D341Med (cell line): ENCODE measurements at places on chromosomes 5 and 9.

- DNase-seq = no peak
Measured at GRCh38 chr9:130024597-130024994, 18.4 kb downstream of the FNBP1 start.

DNA sequence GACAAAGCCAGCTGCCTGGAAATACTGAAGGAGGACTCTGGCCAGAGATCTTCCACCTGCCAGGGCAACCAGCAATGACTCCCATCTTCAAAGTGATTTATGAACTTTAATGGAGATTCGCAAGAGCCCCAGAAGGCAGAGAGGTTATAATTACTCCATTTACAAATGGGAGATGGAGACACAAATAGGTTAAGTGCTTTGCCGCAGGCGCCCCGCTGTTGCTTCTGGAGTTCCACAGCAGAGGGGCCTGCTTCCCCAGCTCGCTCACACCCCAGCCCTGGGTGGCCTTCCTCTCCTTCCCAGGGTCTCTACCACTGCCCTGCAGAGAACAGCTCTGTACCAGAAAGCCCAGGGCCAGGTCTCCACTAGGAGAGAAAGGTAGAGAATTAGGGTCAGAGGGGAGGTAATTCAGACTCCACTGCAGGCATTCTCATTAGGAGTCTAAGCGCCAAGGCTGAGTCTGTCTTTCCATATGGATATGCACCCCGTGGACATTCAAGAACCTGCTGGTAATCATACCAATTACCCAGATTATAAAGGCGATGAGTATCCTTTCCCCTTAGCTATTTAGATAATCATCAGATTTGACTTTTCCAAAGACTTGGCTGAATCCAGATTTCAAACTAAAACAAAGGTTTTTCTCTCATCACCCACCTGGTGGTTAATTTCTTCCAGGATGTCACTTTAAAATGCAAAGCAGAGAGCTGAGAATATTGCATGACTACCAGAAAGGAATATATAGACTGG lies 157.6 kb upstream of the TUT7 start:
- no peak for DNase-seq

GRCh38 chr9:124800306-124801259 lies 23.6 kb downstream of the OLFML2A start:
- DNase-seq = no peak

- no peak for DNase-seq
Measured at GRCh38 chr5:56840597-56840996, 25.2 kb downstream of the MAP3K1 start.

DNA sequence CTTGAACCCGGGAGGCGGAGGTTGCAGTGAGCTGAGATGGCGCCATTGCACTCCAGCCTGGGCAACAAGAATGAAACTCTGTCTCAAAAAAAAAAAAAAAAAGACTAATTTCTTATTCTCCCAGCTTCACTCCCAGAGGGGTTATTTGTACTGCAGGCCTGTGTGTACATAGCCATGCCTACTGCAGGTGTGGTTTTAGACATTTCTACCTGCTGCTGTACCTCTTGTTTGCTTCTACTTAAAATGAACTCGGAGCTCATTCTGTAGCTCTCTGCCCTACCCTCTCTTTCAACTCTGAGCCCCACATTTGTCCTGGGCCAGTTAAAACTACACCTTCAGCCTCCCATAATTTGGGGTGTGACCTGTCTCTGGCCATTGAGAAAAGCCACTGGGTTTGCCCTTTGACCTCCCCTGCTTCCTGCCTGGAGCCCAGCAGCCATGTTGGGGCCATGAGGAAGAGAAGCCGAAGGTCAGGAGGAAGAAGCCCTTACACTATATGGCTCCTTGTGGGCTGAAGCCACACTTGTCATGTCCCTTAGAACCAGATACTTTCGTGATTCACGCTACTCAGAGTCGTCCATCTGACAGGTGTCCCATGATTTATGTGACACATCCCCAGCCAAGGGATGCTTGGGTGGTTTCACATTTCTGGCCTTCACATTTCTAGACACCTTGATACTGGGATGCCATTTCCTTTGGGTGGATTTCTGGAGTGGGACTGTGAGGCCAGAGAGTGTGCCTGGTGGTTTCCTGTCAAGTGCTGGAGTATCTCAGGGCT lies 9.4 kb upstream of the CARD19 start:
- DNase-seq = peak; percentile 1

DNA sequence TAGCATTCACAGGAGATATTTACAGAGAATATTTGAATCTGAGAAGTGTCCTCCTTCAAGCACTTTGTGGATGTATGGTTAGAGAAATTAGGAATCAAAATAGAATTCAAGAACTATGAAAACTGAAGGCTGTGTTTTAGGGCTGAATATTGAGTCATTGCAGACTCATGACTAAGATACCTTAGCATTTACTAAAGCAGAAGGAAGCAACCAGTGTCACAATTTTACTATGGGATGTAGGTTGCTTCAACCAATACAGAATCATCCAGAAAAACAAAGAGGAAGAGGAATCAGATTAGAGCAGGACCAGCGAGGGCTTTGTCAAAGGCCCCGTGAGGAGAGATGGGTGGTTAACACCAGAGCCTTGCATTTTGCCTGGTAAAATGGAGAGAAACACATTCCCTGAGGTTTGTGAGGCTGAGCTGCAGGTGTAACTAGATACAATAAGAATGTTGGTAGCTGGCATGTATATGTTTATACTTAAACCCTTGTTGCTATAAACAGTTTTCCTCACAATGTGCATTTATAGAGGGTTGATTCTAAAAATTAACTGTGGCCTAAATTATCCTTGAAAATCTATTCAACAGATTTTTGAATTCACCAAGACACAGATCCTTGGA lies 518.1 kb downstream of the AGTPBP1 start:
- DNase-seq = no peak

DNA sequence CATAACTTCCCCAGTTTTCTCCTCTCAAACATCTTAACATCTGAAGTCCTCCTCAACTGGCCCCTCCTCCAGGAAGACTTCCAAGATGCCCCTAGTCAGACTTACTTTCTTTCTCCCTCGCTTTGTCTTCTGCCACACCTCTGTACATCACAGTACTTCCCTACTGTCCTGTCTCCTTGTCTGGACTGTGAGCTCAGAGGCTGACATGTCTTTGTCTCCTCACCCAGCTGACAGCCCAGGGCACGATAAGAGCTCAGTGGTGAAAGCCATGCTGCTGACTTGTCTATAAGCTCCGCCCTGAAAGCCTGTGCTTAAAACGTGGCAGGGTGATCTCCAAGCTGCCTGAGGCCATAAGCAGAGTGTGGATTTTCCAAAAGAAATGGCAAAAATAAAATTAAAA lies 33.0 kb upstream of the SLC25A51 start:
- no peak for DNase-seq

DNA sequence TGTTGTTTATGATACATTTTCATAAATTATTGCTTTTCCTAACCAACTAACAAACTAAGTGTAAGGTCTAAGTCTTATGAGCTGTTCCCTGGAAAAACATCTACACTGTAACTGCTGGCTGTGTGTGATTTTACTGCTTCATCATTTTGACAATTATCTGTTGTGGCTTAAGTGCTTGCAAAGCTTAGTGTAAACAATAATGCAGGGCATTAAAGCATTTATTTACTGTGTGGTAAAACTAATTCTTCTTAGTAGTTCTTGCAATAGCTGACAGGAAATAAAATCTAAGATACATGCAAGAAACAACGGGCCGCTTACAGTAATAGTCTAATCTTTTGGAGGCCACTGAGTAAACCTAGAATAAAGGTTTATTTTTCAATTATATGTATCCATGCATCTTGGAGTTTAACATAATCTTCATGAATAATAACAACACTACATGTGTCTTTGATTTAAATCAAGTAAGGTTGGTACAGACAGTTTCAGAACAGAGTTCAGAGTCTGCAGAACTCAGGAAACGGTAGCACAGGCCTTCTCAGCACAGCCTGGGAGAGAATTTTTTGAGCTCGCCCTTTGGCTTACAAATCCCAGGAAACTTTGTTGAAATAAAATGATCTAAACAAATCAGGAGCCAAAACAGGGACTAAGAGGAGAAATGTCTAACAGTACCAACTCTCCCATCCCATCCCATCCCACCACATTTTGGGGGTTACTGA lies 473.1 kb downstream of the NR2F1-AS1 start:
- DNase-seq = no peak

DNA sequence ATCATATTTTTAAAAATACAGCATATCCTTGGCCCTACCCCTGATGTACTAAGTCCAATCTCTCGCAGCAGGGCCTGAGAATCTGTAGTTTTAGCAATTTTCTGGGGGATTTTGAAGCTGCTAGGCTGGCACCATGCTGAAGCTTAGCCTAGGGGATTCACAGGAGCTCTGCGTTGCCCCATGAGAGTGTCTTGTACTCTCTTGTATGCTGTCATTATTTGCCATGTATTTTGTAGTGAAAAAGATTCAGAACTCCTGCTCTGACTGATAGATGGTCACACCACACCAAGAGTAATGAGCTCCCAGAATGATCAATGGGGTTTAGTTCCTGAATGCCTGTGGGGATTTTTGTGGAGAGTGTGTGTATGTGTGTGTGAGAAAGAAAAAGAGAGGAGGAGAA lies 20.7 kb upstream of the TRMT10B start:
- no peak for DNase-seq

GRCh38 chr5:2157372-2157771 lies 274.6 kb upstream of the IRX4 start:
- DNase-seq = no peak

DNA sequence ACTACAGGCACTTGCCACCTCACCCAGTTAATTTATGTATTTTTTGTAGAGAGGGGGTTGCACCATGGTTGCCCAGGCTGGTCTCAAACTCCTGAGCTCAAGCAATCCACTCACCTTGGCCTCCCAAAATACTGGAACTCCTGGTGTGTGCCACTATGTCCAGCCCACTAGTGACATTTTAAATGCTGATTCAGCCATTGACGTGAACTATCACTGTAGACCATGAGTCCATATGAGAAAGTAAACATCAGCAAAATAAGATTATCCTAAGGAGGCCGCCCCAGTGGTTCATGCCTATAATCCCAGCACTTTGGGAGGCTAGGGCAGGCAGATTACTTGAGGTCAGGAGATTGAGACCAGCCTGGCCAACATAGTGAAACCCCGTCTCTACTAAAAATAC lies 488.1 kb upstream of the EDIL3 start:
- DNase-seq = no peak

- DNase-seq = no peak
Measured at GRCh38 chr5:120767178-120767820, 303.2 kb downstream of the PRR16 start.
